ENCODE measurements at places on chromosomes 12 and 14. TPM values are rescaled to one million over a fixed set of nuclear protein-coding genes. Genes with fewer than 3 reads are reported as not detected.
A peak's percentile ranks its signal among the peaks of the same experiment; 100 is the strongest.

GRCh38 chr12:61574339-61574738 is 685.9 kb upstream of the USP15 start:
- no peak for DNase-seq

DNA sequence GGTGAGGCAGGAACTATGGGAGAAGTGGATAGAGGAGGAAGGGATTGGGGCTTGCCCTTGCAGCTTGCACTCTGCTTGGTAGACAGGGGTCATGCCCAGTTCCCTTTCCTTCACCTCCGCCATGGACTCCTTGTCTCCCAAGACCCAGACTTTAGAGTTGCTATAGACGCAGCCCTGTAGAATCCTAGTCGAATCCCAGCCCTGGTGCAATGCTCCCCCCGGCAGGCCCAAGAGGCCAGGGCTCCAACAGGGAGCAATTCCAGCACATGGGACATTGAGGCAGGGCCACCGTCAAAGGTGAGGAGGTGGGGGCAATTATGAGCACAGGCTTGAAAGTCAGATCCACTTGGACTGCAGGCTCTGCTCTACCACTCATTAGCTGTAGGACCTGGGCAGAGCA is 29.5 kb upstream of the BCDIN3D start:
- no peak for DNase-seq

DNA sequence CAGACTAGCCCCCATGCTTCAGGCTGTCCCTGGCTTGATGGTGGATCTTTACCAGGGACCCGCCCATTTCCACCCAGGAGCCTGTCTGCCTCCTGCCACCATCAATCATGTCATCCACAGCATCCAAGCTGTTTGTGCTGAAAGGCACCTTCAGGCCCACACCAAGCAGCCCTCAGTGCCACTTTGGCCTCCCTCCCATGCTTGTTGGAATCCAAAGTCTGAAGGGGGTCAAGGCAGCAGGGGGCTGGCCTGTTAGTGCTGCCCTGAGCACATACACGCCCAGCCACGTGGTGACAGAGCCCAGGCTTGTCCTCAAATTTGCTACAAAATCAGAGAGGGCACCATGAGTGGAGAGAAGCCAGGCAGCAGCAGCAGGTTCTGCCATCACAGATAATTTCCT is 1146.8 kb downstream of the FSCB start:
- DNase-seq, result no peak

DNA sequence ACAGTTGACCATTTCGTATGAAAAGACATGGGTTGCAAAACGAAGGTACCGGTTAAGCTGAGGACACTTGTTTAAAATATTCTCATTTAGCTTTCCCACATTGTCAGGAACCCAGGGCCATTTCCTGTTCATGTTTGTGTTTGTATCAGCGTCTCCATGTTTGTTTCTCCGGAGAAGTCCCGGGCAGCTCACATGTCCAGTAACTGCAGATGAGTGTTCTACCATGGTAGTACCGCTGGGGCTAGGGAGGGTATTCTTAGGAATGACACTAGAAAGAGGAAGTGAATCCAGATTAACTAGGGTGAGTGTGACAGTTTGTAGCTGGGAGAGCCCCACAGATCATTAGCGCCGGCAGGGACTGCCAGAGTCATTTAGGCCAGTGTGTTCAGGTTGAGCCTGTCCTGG is 50.0 kb upstream of the EVL start:
- DNase-seq, result no peak

- peak; percentile 84 for DNase-seq
Observed at GRCh38 chr12:42589465-42590329, at the start of gene PRICKLE1. TSS of gene PRICKLE1 (minus strand) at chr12:42589746. CDS start at chr12:42472516, 117,230 bp downstream.

GRCh38 chr12:108462686-108463085 is 52.4 kb upstream of the FICD start:
- no peak for DNase-seq

Gene PTCSC3
- polyA plus RNA-seq, result not detected

- no peak for DNase-seq
Observed at GRCh38 chr12:38399711-38400206, 83.2 kb downstream of the ALG10B start.

- DNase-seq, result no peak
Observed at GRCh38 chr14:56299306-56299984, 181.2 kb downstream of the PELI2 start.

DNA sequence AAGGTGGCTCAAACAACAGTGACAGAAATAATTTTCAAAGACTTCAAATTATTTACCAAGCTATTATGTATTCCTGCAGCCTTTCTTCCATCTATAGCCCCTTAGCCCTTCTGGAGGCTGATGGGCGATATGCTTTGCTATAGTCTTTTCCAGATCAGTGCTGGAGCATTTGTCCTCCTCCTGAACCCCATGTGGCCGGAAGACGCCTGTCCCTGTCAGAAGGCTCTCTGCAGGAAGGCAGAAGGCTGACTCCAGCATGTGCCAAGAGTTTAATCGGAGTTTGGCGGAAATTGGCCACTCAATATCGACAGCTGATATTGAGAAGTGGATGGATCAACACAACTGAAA is 49.3 kb upstream of the MAX start:
- no peak for DNase-seq

- DNase-seq, result no peak
Observed at GRCh38 chr12:51777457-51777856, 71.1 kb downstream of the FIGNL2 start.

Gene GZMB
- not detected for polyA plus RNA-seq

DNA sequence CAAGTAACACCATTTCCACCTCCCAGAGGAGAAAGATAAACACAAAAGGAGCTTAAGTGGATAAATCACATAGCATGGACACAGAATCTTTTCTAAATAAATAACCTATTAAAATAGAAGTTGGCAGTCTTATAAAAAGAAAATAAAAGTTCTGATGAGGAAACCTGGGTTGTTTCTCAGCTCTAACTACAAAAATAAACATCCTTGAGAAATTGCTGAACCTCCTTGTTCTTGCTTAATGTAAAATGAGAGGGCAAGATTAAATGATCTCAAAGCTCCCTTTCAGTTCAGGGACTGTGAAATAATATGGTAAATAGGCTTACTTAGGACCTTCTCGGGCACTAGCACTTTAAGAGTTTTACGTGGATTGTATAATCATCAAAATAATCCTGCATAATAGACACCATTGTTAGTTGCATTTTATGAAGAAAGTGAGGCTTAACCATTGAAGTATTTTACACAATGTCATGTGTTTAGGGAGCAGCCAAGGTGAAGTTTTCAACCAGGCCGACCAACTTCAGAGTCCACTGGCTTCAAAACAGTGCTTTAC is 214.0 kb upstream of the NOVA1 start:
- no peak for DNase-seq

DNA sequence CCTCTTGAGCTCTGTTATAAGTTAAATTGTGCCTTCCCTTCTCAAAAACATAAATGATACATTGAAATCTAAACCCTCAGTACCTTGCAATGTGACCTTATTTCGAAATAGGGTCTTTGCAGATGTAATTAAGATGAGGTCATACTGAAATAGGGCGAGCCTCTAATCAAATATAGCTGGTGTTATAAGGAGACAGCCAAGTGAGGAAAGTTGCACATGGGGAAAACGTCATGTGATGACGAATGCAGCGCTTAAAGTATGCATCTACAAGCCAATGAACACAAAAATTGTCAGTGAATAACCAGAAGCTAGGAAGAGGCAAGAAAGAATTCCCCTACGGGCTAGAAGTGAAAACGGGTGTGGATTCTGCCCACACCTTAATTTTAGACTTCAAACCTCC is 305.2 kb upstream of the FOXG1 start:
- DNase-seq, result no peak

DNA sequence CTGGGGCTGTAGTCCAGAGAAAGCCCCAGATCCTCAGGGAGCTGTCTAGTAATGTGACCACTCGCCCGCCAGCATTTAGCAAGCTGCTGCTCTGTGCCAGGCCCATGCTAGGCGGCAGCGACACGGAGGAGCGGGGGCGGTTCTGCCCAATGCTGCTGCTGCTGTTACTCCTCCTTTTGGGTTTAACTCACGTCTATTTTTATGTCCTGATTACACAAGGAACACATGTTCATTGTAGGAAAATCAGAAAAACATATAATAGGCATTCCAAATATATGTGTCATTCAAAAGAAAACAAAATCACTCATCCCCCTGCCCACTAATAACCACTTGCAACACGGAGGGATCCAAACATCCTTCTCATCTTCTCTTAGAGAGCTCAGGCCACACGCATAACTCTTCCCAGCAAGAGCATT is 30.4 kb downstream of the CCDC92 start:
- no peak for DNase-seq

DNA sequence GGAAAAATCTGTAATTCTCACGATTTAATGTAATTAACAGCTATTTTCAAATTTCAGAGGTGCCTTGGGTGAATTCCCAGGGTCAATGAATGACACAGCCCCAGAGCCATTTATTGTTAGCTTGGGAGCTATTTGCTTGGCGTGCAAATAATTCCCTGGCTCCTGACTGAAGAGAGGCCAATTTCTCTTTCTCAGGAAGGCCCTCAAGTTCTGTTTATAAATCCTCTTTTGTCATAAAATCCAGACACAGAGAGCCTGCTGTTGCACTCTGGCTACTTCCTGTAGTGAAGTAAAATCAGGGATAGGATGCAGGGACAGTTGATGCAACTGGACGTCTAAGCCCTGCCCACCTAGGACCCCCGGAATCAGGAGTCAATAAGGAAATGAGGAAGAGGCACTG is 154.3 kb downstream of the TMX1 start:
- no peak for DNase-seq

- no peak for DNase-seq
Observed at GRCh38 chr14:28785096-28785952, 18.7 kb downstream of the FOXG1 start.

GRCh38 chr14:82045339-82045738 is 511.7 kb upstream of the SEL1L start:
- no peak for DNase-seq

DNA sequence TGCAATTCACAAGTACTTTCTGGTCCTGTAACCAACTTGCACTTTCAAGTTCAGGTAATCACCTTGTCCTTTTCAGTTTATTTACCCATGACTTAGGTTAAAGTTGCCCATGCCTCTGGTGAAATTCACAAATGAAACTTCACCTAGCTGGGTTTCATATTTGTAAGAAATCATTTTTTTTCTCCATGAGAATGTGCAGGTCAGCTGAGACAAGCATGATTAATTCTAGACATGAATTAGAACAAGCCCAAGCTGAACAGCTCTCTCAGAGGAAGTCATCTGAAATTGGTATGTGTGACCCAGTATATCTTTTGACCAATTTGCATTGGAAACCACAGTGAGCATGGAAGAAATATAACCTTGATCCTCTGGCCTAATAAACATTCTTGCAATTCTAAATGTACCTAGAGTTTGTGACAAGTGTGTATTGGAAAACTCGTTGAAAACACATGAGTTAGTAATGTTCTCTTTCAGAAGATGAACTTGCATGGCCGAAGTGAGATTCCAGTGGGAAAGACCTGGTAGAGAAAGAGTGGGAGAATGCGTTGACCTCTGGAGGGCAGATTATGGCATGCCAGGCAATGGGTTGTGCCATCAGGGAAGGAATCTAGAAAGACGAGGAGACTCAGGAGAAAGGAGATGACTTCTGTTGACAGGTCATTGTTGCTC is 486.5 kb downstream of the ZFP36L1 start:
- no peak for DNase-seq

GRCh38 chr12:87467936-87468335 is 561.3 kb downstream of the C12orf50 start:
- DNase-seq, result no peak

DNA sequence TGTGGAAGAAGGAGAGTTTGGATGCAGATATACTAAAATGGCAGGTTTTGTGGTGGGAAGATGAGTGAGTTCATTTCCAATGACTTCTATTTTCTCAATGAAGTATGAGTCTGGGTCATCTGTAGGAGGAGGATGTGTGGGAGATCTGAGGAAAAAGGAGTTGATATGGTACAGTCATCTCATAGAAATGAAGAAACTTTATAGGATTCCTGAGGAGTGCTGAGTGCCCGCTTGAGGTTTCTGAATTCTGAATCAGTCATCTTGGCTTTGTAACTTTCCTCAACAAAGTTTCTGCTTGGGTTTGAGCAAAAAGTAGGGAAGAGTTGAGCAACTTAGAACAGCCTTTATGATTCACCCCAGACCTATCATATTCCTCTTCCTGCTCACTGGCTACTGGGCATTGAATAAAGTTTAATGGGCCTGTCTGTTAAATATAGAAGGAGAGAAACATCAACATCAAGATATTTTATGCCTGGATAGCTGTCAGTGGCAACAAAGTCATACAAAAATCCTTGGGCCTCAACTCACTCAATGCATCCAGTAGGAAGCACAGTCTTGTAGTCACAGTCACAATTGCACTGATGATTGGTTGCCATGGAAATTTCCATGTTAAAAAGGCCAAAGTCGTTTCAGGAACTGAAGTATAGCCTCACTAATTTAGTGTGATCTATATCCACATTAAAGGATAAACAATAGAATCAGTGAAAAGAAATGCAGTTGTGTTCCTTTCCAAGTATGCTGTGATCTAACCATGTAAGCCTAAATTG is 284.7 kb downstream of the DUSP6 start:
- no peak for DNase-seq

DNA sequence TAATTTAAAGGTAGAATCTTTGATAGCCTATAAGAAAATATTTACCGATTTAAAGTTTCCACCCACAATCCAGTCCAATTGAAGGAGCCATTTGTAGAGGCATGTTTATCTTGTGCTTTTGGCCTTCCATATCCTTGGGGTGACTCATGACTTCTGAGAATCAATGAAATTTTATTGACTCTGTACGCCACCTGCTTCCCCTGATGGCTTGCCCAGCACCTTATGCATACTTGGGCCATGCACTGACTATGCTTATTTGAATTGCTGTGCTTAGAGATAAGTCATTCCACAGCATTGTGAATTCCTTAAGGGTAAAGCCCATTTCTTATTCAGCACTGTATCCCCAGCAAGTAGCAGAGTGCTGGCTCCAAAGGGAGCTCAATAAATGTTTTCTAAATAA is 954.8 kb upstream of the SEL1L start:
- no peak for DNase-seq

Gene JDP2
- polyA plus RNA-seq, result 46.9 TPM

Gene AICDA
- 0.23 TPM for polyA plus RNA-seq

DNA sequence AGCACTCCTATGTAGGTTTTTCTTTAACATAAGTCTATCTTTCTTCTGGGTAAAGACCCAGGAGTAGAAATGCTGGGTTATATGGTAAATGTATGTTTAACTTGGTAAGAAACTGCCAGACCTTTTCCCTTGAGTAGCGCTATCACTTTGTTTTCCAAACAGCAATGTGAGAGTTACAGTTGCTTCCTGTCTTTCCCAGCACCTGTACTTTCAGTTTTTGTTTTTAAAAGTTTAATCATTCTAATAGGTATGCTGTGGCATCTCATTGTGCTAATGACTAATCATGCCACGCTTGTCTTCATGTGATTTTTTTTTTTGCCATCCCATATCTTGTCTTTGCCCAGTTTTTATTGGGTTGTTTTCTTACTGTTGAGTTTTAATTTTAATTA is 28.1 kb downstream of the GIT2 start:
- no peak for DNase-seq

Gene AQP2
- polyA plus RNA-seq, result not detected

Gene BHLHE41
- polyA plus RNA-seq, result 3.7 TPM

DNA sequence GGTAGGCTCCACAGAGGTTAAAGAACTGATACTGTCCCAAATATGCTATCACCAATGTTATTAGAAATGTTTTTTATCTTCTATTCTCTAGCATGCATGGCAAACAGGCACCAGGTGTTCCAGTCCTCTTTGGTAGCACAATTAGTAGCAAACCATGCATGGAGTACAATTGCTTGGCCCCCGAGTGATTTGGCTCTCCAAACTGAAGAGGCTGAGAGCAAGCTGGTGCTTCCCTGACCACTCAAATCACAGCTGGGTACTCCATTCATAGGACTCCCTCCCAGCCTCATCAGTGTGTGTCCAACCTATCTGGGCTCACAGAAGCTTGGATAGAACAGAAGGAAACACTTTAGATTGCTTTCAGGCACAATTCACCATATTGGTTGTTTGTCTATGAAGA is 93.4 kb downstream of the DIO2 start:
- no peak for DNase-seq

Gene GPATCH2L
- 23.0 TPM for polyA plus RNA-seq

Gene CD163
- polyA plus RNA-seq, result 25.1 TPM
